Activated gamma-delta T cell treated with anti-CD3 and anti-CD28 coated beads, Interleukin-2, amount 50 U/mL, for 16 hours (primary cell): ENCODE measurements at places on chromosomes 4 and X.

DNA sequence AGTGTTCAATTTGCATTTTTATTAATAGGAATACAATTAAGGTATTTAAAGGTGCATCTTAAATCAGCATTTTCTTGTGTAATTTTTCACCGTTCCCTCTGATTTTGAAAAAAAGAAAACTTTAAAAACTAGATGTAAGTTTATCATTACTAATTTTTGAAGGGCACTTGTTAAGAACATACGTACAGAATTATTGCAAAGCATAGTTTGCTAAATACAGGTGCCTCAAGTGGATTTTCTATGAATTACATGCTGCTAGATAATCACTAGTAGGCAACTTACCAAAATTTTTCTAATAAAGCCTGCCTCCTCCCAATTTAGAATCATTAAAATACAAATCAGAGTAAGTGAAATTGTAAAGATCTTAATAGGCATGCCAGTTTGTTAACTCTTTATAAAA is 8.5 kb downstream of the CNKSR2 start:
- DNase-seq: no peak

DNA sequence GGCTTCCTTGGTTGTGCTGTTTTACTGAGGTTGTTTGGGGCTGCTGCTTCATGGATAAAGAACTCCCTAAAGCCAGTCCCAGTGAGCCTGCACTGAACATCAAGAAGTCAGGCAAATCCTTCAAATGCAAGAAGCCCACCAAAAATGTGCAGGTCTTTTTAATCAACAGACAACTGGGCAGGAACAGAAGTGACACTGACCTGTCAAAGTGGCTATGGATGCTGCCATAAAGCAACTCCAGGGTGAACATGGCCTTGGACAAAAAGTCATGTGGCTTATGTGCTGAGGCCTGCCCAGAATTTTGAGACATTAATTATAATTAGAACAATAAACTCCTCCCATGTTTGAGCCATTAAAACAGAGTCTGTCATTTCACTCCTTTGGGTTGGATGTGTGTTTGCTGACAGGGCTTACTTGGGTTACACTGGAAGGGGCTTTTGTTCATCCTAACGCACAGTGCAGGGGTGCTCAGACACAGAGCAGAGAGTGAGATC is at the start of gene ETDC:
Gene ETDC (plus strand): TSS at position 51 of the 494 bp plus-strand sequence. CDS start 0 bp downstream, at position 51.
- no peak for DNase-seq

GRCh38 chr4:91280551-91281290 is 1023.0 kb upstream of the GRID2 start:
- DNase-seq: no peak

- DNase-seq: no peak
Observed at GRCh38 chr4:67873116-67873515, 10.7 kb downstream of the TMPRSS11D start.

GRCh38 chrX:107776649-107777535 is 641 bp upstream of the NCBP2L start:
- DNase-seq: peak; percentile 58

DNA sequence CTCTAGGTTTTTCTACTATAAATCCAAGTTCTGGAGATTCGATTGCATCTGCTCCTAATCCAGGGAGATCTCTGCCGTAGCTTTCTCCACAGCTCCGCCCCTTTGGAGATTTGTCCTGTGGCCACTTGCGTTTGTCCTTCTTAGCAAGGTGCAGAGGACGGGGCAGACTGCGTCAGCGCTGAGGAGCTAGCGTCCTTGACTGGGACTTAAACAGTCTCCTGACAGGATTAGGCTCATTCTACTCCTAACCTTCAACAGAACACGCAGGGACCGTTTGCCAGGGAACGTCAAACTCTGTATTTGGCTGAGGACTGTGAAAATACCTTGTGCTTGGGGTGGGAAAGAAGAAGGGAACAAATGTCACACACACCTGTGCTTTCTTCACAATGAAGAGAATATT is 38.6 kb downstream of the SORBS2 start:
- no peak for DNase-seq
